CD4-positive, alpha-beta T cell treated with Interleukin-15 for 1 hour (primary cell): ENCODE measurements at places on chromosomes 6 and 20.

GRCh38 chr20:48562586-48563116 lies 265.1 kb downstream of the PREX1 start:
- DNase-seq, result no peak

DNA sequence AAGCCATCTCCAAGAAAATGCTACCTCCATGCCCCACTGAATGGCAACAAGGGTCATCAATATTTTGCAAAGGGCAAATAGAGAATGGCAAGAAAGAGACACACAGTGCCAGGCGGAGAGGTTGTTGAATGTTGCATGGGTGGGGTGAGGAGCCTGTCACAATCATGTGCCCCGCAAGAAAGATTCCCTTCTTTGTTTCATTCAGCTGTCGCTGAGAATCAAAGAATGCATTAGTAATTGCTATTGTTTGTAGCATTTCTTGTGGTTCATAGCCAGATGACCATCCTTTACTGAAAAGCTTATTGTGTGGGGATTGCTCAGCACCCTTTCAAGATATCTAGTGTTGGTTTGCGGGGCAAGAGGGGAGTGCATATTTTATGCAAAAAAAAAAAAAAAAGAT lies 166.5 kb upstream of the QKI start:
- DNase-seq, result no peak

- DNase-seq, result no peak
These were observed 117.0 kb upstream of the KCNG1 start for GRCh38 chr20:51139891-51140290.

DNA sequence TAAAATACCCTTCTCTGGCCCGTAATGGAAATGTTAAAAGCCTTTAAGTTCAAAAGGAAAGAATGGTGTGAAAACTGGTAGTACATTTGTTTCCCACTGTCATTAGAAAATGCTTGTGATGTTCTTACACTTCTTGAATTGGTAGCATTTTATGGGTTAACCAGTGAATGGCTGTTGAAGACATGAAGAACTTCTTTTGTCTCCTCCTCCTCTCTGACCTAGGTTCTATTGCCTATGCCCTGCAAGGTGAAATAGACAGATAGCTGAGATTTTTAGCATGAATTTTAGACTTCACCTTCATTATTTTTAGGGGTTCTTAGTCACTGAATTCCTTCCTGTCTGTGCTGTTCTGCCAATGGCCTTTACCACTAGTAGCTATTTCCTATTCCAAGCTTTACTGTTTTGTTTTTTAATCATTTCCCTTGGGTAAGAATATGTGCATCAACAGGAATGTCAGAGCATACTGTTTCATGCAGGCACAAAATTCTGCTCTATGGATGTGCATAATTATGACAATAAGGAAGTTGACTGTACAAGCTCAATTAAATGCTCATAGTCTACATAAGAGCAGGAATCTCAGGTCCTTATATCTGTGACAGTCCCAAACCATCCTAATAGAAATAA lies 4.9 kb downstream of the TNFAIP3 start:
- DNase-seq, result no peak

- DNase-seq, result peak; percentile 47
These were observed 8.6 kb downstream of the AARS2 start for GRCh38 chr6:44304282-44305199.
